Left kidney (tissue), 8 donors: ENCODE measurements at places on chromosomes 7 and 10.

GRCh38 chr10:27512548-27512947 lies 8.4 kb downstream of the RAB18 start:
- DNase-seq = no peak

DNA sequence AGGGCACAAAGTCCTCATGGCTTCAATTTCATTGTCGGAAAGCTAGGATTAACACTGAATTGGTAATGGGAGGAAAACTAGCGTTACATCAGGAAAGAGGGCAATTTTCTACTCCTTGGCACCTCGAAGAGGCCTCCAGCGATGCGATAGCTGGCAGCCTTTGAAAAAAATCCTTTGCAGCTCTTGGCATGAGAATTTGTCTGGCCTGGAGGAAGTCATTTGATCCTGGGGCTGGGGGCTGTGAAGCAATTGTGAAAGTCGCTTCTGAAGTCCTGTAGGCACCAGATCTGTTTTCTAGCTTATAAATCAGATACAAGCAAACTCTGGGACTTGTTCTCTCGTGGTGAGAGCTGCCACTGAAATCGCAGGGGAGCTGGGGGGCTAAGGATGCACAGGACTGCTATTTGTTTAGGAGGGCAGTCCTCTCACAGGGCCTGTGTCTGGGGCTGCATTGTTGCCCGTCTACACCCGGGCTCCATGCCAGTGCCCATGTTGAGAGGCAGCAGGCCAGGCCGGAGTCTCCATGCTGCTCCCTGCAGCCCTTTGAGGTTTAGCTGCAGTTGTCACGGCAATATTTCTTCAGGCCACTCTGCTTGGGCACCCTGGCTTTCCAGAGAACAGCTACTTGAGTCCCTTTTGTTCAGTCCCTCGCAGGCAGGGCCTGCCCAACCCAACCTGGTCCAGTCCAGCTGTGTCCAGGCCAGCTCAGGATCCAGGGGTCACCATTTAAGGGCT lies 206.8 kb upstream of the LYZL1 start:
- no peak for DNase-seq

DNA sequence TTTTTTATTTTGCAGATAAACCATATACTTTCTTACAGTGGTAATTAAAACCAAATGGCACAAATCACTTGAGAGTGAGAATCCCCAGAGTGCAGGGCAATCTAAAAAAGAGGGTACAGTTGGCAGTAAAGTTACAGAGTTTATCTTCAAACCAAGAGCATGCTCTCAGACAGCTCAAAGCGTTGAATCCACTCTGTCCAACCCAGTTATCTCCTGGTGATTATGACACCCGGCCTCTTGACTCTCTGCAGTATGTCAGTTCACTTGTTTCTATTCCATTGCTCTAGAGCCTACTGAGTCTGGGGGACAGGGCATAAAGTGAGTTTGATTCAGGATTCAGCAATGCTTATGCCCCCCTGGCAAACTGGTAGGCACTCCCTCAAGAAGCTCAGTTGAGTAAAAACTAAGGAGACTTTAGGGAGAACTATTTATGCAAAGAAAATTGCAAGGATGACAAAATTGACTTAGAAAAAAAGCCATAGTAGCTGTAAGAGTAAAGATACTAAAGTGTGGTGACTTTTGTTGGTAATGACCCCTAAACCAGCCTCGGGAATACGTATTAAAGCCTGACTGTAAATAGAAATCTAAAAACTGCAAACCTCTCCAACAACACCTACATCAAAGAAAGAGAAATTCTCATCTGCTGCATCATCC lies 55.5 kb downstream of the COL1A2 start:
- no peak for DNase-seq

DNA sequence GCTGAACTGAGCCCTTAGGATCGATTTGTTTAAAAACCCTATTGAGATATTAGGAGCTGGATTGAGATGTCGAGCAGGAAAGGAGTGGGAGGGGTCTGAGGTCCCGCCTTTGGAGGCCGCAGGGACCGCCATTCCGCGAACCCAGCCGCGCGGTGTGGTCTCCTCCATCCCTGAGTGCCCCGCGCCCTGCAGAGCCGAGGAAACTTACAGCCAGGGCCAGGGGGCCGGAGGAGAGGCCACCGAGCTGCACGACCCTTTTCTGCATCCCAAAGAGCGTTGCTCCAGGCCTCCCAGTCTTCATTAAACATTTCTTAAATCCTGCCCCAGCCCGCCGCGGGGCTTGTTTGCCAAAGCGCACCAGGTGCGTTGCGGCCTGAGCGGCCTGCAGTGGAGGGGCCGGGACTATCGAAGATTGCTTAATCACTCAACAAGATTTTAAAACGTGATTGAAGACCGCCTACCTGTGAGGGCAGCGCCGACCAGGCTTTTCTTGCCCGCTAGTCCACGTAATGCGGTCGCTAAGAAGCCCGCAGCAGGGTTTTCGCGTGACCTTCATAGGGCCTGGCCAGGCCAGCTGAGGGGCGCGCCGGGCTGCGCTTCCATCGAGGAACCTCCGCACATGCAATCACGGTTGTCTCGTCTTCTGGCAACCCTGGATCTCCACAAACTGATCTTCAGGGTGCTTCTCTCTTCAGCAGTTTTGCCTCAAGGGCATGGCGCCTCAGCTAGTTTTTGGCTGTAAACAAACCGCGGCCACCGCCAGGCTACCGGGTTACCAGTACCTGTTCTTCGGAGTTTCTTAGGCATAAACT lies 2.0 kb upstream of the CTBP2 start:
- no peak for DNase-seq

GRCh38 chr7:30934225-30934624 lies 22.6 kb downstream of the AQP1 start:
- no peak for DNase-seq

GRCh38 chr7:57529931-57530330 lies 80.0 kb downstream of the ZNF716 start:
- DNase-seq = no peak

GRCh38 chr10:132532749-132533560 lies 4.6 kb upstream of the INPP5A start:
- DNase-seq = no peak

GRCh38 chr7:3760651-3761050 lies 459.6 kb downstream of the SDK1 start:
- DNase-seq = no peak

DNA sequence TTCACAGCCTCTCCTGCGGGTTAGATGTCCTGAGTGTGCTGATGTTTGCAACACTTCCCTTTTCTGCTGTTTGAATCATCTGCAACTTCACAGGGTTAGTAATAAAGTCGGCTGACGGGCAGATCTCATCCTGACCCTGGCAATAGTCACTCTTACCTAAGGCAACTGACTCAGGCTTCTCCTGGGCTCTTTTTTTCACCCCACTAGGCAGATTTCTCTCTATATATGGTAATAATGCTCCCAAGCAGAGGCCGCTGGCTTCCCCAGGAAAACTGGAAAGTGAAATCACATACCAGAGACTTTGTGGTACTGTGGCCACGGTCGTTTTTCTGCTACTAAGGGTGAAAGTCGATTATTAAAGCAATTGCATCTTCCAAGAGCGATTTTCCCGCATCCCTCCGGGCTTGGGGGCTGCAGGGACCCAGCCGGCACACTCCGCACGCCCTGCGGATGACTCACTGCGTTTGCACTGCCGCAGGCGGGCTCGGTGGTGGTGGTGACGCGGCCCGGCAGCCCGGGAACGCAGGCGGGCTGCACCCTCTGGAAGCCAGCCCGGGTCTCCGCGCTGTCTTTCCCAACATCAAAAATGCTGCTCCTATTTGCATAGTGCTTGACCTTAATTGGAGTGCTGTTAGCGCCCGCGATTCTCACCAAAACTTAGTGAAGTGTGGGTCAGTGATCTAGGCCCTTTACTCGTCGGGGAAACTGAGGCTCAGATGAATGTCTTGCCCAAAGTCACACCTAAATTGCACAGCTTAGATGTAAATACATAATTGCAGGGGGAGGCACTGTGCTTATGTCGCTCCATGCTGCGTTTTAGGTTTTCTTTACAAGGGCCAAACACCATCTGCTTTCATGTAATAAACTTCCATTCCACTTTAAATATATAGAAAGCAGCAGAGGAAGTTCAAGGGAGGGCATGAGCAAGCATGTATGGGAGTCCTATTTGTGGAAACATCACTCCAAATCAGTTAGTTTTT lies 47.6 kb upstream of the ITGB1 start:
- DNase-seq = peak; percentile 38

DNA sequence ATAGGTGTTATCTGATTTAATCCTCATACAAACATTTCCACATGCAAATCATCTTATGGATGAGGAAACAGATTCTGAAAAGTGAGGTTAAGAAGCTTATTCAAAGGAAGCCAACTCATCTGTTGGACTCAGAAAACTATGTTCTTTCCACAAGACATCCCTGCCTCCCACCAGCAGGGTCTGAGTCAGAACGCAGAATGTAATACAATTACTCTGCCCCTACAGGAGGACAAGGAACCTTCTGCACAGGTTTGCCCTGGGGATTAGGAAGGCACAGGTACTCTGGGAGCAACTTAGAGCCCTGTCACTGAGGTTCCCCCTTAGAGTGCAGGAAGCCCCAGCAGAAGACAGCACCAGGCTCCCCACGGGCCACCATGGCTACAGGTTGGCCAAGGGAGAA lies 255.7 kb downstream of the TNS3 start:
- DNase-seq = no peak

- no peak for DNase-seq
Measured at GRCh38 chr7:55191926-55192692, 173.0 kb upstream of the LANCL2 start.

DNA sequence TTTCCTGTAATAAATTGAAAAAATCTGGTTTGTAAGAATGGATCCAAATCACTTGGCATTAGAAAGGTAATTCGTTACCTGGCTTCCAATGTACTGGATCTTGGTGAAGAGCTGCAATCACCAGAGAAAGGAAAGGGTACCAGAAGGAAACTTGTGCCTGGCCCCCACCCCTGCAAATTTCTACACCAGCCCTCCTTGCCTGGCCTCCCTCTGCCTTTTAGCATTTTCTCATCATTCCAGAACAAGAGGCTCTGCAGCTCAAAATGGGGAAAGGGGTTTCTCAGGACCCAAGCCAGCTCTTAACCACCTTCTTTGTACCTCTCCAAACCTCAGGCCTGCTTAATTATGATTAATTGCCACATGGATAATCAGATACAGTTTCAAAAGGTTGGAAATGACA lies 612.8 kb upstream of the MGMT start:
- DNase-seq = no peak

DNA sequence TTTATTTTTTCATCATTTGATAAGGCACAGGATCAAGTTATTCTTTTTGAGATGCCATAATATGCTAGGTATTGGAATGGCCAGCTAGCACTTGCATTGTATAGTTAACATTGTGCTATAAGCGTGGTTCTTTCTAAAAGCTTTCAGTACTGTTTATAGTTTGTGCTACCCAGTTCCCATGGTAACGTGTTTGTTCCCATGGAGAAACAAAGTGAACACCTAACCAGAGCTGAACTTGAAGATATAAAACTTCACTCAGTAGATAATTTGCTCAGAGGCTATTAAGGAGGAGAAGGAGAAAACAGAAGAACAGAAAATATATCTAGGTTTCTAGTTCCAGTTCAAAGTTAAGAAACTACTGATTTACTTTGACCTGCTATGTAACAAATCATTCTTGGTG lies 23.6 kb upstream of the ITGB8 start:
- peak; percentile 71 for DNase-seq

- no peak for DNase-seq
Measured at GRCh38 chr10:3624367-3624766, 160.6 kb downstream of the KLF6 start.

DNA sequence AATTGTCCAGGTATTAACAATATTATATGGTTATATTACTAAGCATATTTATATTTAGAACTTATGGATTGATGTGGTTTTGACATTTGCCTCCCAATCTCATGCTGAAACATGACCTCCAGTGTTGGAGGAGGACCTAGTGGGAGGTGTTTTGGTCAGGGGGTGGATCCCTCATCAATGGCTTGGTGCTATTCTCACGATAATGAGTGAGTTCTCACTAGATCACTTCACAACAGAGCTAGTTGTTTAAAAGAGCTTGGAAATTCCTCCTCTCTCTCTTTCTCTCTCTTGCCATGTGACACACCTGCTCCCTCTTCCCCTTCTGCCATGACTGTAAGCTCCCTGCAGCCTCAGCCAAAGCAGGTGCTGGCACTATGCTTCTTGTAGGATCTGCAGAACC lies 19.0 kb downstream of the TFEC start:
- DNase-seq = no peak

GRCh38 chr7:45185028-45185863 lies 27.7 kb downstream of the RAMP3 start:
- no peak for DNase-seq

DNA sequence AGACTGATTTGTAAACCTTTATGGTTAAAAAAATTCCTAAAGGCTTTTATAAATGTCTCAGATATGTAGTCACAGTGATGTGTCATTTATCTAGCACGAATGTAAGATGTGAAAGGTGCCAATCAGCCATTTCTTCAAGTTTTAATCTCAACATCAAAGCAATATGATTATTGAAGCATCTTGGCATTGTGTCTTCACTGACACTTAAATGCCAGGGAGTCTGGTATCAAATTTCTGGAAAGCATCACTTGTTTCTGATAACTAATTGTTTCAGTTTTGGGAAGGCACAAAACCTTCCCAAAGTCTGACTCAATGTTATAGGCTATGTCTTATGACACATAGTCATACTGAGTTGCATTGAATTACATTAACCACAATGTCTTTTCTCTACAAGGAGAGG lies 492.0 kb upstream of the CNTNAP2 start:
- DNase-seq = no peak

DNA sequence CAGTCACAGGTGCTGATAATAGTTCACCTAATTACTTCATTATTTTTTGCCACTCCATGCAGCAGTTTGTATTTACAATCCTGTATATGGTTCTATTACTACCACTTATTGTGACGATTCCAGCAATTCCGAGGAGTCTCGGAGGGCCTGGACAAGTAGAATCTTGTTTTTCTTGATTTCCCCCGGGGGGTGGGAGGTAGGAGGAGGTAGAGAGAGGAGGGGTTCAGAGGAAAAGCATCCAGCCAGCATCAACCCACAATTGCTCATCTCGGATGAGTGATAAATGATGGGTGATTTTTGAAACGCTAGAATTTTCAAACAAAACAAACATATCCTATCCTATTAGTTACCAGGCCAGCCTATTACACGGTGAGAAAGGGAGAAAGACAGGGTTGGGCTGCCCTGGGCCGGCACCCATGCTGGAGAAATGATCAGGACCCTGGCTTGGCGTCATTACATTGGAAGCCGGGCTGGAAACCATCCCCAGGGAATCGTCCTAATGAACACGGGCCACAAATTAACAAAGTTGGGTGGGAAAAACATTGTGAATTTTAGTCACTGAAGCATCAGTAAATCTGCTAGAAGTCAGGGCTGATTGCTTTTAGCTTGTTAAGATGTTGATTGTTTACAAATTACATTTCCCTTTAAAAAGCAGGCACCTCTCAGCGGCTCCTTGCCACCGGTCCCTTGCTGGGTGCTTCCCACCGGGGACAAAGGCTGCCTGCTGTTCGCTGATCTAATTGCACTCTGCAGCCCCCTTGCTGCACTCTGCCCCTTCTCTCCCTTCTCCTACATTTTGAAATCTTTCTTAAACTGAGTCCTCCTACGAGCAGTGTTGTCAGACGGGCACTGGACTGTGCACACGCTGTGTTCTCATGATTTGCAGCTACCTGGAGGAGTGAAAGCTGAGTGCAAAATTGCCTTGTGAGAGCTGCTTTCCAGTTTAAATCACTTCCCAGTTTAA lies 95.5 kb downstream of the FAM204A start:
- DNase-seq = no peak
